ENCODE measurements at places on chromosomes 7 and 10.

GRCh38 chr7:133633055-133633454 is 380.2 kb downstream of the EXOC4 start:
- DNase-seq = no peak

GRCh38 chr10:129683519-129683918 is 216.5 kb downstream of the MGMT start:
- DNase-seq = no peak

DNA sequence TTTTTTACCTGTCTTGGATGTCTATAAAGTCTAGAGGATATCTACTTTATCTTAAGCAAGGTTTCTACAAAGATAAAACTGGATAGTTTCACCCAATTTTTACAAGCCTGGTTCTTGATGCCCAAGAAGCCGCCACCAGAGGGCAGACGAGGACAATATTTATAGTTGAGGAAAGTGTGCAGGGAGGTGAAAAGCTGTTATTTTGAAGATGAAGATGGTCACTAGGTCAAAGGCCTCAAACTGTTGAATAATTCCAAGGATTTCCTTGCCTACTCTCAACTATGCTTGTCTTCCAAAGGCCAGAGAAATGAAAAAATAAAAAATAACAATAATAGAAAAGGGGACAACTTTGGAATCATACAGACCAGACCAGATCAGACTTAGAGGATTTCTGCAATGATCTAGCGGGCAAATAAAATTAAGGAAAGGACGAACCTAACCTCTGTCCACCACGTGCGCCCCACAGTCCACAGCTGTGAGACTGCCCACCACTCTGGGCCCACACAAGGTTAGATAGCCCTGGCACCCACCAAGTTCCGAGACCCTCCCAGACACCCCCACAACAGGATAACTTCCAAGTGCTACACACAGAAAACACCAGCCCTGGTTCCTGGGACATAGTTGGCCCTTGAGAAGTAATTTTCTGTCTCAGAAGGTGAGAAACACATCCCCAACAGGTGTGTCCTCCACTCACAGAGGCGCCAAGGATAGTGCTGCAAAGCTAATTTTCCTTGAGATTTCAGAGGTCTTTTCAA is 2.8 kb downstream of the PKD1L1 start:
- DNase-seq = no peak

- DNase-seq = no peak
Measured at GRCh38 chr7:151251328-151251688, 2.8 kb upstream of the SMARCD3 start.

DNA sequence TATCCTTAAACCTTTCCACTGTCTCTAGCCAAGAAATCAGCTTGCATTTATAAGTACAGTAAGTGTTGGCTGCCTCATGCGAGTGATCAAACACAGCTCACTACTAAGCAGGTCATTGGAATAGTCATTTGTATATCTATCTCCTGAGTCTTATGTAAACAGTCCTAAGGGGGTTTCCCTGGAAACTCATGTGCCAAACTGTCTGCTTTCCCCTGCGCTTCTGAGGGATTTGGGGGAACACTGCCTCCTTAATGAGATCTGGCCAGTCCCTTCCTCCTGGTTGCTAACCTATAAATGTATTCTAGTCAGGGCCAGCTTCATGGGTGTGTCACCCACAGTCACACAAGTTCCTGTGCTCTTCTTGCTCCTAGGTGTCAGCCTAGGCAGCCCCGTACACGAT is 133.1 kb downstream of the CD36 start:
- no peak for DNase-seq

GRCh38 chr7:158161194-158161593 is 426.4 kb downstream of the PTPRN2 start:
- DNase-seq = no peak

- no peak for DNase-seq
Measured at GRCh38 chr7:28479507-28479947, 67.2 kb downstream of the CREB5 start.

- no peak for DNase-seq
Measured at GRCh38 chr10:33150889-33151288, 183.6 kb downstream of the NRP1 start.

DNA sequence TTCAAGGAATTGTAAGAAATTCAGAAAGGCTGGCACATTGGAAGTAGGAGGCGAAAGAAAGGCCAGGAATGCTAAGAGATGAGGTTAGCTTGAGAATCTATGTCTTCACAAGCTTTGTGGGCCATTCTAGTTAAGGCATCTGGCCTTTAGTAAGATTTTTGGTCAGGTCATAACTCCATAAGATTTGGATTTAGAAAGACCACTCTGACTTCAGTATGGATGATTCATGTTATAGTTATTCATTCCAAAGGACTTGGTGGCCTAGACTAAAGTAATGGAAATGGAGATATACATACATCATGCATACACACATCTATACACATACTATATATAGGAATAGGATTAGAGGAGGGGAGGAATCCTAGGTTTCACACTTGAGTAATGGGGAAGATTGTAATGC is 77.5 kb downstream of the SEPTIN7 start:
- no peak for DNase-seq

- DNase-seq = no peak
Measured at GRCh38 chr10:132787495-132788179, 1.7 kb upstream of the NKX6-2 start.

GRCh38 chr10:119331061-119331460 is 123.7 kb downstream of the GRK5 start:
- DNase-seq = no peak

- DNase-seq = no peak
Measured at GRCh38 chr10:30774261-30774660, 144.7 kb upstream of the LYZL2 start.

DNA sequence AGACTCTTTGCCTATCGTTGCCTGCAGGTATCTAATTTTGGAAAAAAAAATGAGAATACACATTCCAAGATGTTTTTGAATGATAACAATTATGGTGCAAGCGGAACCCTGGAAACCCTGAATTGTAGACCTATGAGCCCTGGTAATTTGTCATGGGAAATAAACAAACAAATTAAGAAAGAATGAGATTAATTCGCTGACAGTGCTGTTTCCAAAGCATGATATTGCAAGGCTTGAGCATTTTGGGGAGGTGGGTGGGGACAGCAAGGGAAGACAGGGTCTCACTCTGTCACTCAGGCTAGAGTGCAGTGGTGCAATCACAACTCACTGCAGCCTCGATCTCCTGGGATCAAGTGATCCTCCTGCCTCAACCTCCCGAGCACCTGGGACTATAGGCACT is 900.3 kb downstream of the IPMK start:
- no peak for DNase-seq

- DNase-seq = no peak
Measured at GRCh38 chr10:120516426-120516825, 59.4 kb downstream of the PLPP4 start.

- DNase-seq = no peak
Measured at GRCh38 chr7:43631559-43631958, 48.7 kb downstream of the STK17A start.

- DNase-seq = no peak
Measured at GRCh38 chr7:78226059-78226719, 427.6 kb downstream of the PHTF2 start.

DNA sequence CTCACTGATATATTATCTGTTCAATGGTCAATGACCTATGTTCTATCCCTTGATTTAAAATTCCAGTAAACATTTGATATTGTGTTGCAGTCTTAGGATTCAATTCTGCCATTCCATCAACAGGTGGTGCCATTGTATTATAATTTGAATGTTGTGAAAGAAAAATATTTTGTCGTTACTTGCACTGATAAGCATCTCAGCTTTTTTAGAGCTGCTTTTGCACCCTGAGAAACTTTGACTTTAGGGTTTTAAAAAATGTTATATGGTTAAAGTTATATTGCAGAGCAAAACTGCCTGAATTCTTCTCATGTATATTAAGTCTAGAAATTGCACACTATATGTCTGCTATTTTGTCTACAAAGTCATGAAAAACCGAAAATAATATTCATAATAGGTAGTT is 18.8 kb upstream of the MINDY3 start:
- DNase-seq = no peak

DNA sequence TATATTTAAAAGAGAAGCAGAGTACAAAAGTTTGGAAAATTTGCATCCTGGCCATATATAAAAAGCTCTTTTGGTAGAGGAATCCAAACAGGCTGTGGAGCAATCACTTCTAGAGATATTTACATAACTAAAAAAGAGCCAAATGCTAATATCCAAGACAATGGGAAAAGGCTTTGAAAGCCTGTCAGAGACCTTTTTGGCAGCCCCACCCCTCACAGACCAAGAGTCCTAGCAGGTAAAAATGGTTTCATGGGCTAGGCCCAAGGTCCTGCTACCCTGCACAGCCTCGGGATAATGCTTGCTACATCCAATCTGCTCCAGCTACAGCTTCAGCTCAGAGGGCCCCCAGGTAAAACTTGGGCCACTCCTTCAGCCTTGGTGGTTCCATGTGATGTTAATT is 430.2 kb upstream of the KCND2 start:
- DNase-seq = no peak

DNA sequence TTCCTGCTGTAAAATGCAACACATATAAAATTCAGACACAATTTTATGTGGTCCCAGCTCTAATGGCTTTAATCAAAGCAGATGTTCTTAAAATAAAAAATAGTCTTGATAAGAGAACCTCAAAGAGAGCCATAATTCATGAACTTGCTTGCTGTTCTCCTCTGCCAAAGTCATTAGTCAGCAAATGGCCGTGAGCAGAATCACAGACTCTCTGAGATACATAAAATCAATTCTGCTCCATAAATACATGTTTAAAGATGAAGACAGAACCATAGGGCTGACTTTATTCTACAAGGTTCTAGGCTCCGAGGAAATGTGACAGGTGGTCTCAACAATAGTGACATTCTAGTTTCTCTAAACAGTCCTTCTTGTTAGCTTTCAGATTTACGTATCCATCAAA is 29.8 kb downstream of the HSPA12A start:
- DNase-seq = no peak

- no peak for DNase-seq
Measured at GRCh38 chr10:119536508-119537025, 6.0 kb downstream of the RGS10 start.

GRCh38 chr7:36777855-36778254 is 53.6 kb upstream of the AOAH start:
- DNase-seq = no peak

GRCh38 chr10:63137306-63137705 is 4.2 kb downstream of the NRBF2 start:
- DNase-seq = no peak

DNA sequence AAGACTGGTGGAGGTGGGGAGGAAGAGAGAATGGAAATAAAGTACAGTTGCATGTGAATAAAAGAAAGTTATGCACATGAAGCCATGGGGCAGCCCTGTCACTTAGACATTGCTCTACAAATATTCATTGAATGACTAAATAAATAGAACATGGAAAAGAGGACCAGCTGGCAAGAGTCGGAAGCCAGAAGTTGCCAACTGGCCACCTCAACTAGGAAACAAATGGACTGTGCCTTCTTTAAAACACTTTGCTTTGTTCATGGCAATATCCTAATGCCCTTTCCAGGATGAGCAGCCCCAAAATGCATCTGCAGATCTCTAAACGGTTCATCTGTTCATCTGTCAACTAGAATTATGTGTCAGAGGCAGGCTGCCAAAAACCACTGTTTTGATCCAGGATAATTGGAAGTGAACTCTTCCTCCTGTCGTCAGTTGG is 157.3 kb downstream of the NOC3L start:
- DNase-seq = no peak

- DNase-seq = no peak
Measured at GRCh38 chr10:27153845-27154193, 365 bp downstream of the YME1L1 start.

GRCh38 chr7:31958226-31958625 is 112.0 kb downstream of the PDE1C start:
- no peak for DNase-seq

GRCh38 chr10:108696792-108697477 is 1226.4 kb downstream of the XPNPEP1 start:
- DNase-seq = no peak

GRCh38 chr7:132336797-132337196 is 239.5 kb downstream of the PLXNA4 start:
- DNase-seq = no peak

DNA sequence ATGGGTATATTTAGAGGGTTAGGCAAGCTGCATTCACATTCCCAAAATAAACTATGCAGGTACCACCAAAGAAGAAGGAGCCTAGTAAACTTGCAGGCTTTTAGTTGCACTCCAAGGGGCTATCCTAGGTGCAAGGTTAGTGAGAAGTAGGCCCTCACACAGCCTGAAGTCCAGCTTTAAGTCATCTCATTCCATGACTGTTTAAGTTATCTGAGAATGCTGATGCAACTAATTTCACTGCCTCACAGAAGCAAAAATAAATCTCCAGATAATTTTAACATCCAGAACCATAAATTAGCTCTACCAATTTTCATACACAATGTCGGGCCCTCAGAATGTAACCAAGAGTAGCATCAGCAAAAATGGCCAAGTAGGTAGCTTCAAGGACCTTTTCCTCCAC is 34.3 kb upstream of the HHEX start:
- DNase-seq = no peak

DNA sequence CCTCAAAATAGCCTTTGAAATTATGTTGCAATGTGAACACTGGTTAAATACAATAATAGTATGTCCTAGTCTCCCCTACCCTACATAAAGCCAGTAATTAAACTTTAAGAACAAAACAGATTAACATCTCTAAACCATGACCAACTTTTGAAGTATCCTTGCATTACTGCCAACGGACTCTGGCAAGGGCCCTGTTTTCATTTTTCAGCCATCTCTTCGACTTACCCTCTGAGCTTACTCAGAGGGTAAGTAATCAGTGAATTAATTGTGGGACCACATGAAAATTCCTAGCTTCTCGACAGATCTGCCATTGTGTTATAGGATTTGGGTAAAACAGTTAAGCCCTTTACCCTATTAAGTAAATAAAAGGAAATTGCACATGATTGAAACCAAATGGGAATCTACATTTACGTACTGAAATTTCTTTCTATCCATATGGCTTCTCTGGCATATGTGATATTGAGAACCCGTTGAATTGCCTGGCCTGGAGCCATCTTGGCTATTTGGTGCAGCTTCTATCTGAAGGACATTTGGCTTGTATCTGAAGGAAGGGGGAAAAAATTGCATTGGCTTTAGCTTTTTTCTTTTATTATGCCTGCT is 39.6 kb downstream of the DYNC1I1 start:
- DNase-seq = no peak

- DNase-seq = no peak
Measured at GRCh38 chr10:11863353-11864109, 40.4 kb downstream of the PROSER2 start.

GRCh38 chr7:68805159-68805558 is 793.1 kb upstream of the AUTS2 start:
- DNase-seq = no peak

- no peak for DNase-seq
Measured at GRCh38 chr10:20289070-20289828, 473.0 kb downstream of the PLXDC2 start.

- no peak for DNase-seq
Measured at GRCh38 chr10:128542659-128543058, 416.4 kb upstream of the MKI67 start.

GRCh38 chr10:69497611-69498390 is 46.5 kb downstream of the TSPAN15 start:
- DNase-seq = no peak

- DNase-seq = no peak
Measured at GRCh38 chr10:96829029-96829773, 2.9 kb upstream of the LCOR start.

GRCh38 chr10:132522521-132523411 is 14.8 kb upstream of the INPP5A start:
- no peak for DNase-seq

- no peak for DNase-seq
Measured at GRCh38 chr7:143910473-143911248, 8.7 kb upstream of the TCAF1 start.
